Activated CD4-positive, alpha-beta memory T cell treated with anti-CD3 and anti-CD28 coated beads, Interleukin-2, amount 10 ng/mL, durations not matched to agents 7 days and 5 days (primary cell): ENCODE measurements at places on chromosomes 5 and 9. TPM values are rescaled to one million over a fixed set of nuclear protein-coding genes. Genes with fewer than 3 reads are reported as not detected.

Gene HMCN2
- total RNA-seq = not detected

Gene RLN2
- total RNA-seq = 3.2 TPM

Gene OGN
- total RNA-seq = not detected

DNA sequence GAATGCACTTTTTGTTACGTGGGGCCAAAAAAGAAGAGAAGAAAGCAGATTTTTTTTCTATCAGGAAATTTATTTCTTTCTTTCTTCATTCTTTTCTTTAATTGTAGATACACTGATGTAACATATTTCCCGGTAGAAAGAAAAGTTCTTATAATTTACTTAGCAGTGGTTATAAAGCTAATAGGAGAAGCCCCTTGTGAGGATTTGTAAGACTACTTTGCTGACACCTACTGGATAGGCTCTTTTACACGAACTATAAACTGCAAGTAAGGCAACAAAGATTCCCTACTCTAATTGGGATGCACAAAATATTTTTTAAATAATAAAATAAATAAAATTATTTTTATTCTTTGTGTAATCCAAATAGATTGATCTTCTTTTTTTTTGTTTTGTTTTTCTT lies 284.4 kb downstream of the DNAH5 start:
- DNase-seq = no peak

DNA sequence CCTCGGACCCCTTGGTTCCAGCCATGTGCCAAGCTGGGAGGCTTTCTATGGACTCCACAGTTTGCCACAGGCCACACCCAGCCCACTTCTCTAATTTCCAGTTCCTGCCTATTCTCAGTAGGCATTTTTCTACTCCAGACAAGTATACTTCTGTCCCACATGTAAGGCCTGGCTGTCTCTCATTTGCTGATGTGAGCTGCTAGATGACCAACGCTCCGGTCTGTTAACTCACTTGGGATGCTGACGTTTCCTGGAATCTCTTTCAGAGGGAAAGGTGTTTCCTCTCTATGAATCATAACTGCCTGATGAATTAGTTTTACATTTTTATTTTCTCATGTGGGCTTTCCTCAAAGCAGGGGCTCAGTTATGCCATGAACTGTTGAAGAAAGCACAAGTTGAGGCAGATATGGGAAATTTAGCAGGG lies 36.3 kb downstream of the ERGIC1 start:
- no peak for DNase-seq

DNA sequence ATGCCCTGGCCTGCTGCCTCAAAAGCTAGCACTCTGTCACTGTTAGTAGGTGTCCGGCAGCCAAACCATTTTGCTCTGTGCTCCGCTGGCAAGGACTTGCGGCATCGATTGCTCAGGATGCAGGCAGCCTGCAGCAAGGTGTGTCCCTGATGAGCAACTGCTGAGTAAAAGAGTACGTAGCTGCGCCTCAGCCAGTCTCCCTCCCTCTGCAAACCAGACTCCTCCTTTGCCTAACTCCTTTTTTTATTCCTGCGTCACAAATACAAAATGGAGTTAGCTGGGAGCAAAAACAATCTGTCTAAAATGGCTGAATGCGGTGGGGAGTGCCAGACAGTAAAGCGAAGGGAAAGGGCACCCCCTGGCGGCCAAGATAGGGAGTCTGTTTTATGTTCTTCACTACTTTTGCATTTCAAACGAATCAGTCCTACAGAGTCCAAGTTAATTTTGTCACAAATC lies 61.1 kb downstream of the DIAPH1 start:
- DNase-seq = peak; percentile 79
